Calu3 (cell line): ENCODE measurements at places on chromosomes 7 and 10.
A peak's percentile ranks its signal among the peaks of the same experiment; 100 is the strongest.

DNA sequence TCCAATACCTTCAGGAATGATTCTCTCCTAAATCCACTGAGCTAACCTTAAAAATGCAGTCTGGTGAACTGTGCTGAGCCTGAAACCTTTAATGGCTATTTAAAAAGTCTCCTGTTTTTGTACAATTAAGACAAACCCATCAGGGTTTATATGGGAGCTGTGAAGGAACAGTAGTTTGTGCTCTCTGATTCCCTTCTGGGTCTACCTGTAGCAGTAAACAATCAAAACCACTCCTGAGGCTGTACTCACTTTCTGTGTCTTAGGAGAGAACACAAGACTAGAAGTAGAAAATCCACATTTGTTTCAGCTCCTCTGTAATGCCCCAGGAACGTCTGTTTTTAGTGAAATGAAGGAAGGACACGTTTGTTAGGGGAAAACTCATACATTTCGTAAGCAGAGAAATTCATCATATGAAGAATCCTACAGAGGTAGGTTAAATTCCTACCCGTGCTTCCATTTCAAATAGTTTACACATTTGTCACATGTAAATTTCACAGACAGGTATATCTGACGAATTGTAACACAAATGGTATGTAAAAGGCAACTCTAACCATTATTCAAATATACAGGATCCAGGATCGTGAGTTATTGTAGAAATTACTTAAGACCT lies 2.6 kb downstream of the CUX1 start:
- DNase-seq, result no peak

DNA sequence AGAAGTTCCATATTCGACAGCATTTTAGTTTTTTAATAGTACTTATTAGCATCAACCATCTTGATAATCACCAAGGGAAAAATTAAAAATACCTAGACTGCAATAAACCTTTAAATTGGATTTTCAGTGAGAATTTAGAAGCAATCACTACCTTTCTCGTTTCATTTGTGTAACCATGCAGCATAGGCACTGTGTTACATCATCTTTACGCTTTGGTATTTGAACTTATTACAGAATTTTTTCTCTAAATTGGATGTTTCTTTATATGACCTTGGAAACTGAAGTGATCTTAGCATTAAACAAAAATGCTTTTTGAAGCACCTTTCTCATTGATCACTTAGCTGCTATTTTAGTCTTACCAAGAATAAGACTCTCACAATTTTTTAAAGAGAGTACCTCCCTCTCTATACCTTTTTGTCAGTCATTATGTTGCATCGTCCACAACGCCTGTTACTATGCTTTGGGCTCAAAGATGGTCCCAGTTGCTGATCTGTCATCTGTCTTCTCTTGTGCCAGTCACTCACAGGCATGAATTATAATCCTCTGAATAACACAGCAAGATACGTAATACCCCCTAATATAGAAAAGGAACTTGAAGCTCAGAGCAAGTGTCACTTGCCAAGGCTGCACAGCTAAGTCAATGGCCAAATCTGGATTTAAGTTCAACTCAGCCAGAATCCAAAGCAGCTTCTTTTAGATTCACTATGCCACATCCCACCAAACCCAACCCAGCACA lies 19.6 kb upstream of the ASCC1 start:
- DNase-seq, result no peak

DNA sequence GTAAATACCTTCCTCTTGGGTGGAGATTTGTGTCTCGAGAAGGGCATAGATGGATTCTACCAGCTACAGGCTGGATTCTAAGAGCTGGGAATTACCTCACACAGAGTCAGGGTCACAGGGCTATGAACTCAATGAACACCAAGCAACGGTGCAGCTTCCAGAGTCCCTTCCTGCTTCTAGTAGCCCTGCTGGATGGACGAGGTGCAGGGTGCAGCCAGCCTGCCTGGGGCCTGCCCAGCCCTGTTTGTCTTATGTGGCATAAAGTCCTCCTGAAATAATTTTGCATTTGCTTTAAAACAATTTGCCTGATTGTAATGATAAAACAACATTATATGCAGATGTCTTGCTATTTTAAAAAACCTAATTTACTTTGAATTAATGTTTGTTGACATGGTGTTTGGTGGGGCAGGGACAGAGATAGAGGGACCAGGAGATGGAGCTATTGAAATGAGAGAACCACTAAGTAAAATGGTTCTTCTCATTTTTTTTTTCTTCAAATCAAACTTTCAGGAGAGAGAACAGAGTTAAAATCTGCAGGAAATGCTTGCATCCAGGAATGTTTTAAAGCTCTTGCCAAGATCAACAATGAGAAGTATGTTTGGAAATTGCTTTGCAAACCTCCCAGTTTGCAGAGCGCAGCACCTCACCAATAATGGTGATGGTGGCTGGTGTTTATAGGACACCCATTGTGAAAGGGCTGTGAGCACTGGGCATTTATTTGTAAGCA lies 305.4 kb upstream of the PODXL start:
- DNase-seq, result no peak

- peak; percentile 49 for DNase-seq
Observed at GRCh38 chr7:149495785-149496641, 1.6 kb downstream of the ZNF746 start.

GRCh38 chr7:131900785-131901287 lies 344.4 kb upstream of the PODXL start:
- no peak for DNase-seq

DNA sequence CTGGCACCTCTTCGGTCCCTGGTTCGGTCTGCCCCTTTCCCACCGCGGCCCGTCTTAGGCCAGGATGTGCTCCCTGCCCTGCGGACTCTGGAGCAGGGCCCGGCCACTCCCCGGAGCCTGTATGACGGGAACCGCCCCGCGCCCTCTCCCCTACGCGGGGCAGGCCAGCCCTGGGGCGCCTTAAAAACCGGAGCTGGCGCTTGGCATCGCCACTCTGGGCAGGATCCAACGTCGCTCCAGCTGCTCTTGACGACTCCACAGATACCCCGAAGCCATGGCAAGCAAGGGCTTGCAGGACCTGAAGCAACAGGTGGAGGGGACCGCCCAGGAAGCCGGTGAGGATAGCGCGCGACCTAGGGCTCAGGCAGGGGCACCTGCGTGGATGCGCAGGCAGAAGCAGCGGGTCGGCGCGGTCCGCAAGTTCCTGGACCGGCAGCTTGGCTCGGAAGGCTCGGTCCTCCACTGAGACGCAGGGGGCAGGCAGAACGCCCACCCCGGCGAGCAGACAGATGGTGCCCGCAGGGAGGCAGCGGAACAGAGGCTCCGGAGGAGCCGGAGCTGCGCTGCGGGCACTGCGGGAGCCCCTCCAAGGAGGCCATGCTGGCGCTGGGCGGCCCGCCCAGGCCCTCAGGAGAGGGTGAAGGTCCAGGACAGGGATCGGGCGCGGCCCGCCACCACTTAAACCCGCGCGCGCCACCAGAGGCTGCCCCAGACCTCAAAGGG lies at the start of gene ADIRF:
Gene ADIRF, plus strand, starts transcription at position 212 of the 723 bp plus-strand sequence. Its CDS starts 63 bp downstream, at position 275.
- no peak for DNase-seq

- peak; percentile 80 for DNase-seq
Observed at GRCh38 chr10:72308320-72308987, 34.7 kb downstream of the DDIT4 start.

DNA sequence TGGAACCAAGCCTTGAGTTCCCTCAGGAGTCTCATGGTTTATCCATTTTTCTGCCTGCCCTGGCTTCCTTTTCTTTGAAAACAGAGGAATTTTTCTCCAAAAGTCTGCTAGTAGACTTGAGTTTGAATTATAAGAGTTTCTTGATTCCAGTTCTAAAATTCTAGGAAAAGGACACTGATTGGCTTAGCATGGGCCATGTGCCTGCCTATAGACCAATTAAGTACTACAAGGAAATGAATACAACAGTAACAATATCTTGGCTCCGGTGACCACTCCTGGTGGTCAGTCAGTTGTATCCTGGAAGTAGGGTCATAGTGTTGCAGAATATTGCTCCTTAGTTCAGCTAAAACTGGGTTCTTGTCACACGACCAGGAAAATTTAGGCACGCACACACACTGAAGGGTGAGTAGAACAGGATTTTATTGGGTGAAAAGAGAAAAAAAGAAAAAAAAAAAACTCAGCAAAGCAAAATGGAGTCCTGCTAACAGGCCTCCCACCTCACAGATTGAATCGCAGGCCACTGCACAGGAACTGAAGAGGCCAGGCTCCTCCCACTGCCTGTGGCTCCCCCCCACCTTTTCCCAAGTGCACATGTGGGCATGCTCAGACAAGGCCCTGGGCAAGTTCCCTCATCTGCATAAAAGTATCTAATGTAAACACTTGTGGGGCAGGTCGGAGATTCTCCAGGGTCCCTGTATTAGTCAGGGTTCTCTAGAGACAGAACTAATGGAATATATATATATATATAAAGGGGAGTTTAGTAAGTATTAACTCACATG lies 155.1 kb downstream of the LYZL1 start:
- DNase-seq, result no peak

DNA sequence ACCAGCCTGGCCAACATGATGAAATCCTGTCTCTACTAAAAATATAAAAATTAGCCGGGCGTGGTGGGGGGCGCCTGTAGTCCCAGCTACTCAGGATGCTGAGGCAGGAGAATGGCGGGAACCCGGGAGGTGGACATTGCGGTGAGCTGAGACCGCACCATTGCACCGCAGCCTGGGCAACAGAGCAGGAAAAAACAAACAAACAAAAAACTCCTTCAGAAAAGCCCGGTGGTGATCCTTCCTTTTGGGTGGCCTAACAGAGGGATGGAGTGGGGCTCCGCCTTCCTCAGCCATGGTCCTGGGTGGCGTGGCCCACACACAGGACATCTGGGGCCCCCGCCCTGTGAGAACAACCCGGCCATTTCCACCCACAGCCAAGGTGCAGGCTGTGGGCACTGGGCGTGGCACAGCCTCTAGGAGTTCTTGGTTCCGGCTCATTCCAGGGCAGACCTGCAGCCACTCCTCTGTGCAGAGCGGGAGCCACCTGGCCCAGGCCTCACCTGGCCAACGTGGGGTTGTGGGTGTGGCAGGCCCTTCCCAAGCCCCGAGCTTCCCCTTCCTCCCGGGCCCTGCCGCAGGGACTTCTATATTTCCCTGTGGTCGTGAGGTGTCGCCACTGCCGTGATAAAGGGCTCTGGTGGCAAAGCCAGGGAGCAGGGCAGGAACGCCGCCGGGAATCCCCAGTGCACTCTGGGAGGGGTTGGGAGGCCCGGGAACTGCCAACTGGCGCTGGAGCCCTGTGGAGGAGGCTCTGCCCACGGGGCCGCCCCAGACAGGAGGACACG lies 37.6 kb downstream of the GET4 start:
- peak; percentile 97 for DNase-seq

DNA sequence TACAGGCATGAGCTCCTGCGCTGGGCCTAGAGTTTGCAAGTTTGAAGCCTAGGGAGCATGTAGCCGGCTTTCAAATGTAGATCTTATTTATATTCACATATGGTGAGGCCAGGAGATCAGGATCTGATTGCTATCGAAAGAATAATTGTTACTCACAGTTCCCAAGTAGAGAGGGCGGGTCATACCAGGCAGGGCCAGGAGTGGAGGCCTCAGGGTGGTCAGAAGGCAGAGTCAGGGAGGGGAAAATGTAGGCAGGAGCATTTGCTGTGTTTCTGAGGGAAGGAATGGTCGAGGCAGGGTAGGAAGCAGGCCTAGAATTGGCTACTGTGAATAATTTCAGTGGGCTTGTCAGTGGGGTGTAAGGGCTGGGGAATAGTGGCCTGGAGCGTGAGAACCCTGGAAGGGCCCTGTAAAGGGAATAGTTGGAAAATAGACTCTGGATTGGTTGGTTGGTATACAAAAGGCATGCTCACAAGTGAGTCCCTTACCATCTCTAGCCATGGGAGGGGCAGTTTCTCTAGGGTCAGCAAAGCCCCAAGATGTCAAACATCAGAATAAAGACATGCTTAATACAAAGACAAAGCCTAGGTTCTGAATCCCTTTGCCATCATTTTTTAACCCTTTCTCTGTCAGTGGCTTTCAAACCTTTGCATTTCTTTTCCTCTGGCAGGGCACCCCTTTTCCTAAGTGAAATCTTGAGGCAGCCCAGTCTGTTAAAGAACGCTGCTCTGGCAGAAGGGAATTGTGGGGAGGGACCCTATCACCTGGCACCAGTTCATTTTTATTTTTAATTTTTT lies 36.0 kb upstream of the DLG5 start:
- no peak for DNase-seq

DNA sequence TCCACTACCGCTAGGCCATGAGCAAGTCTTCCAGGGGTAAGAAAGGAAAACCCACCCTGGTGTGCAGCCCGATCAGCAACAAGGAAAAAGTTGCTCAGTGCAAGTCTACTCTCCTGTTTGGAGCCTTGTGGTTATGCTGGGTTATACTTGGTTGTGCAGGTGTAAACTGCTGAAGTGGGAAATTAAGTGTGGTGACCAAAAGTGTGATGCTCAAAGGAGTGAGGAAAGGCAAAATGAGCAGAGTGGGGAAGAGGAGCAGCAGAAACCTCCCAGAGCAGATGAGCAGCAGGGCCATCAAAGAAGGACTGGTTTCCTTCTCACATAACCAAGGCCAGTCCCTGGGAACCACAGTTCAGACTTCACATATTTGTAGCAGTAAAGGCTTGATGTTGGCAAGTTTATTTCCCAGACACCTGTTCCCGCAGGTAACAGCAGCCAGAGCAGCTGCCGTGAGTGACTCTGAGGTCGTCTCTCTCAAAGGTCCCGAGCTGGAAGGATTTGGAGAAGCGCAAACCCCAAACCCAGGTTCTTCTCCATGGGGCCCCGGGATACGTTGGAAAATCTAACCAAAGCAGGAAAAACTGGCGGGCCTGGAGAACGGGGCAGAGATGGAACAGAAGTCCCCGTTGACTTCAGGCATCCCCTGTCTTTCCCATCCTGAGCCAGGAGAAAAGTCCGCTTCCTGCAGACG lies 607 bp upstream of the SMO start:
- DNase-seq, result no peak

DNA sequence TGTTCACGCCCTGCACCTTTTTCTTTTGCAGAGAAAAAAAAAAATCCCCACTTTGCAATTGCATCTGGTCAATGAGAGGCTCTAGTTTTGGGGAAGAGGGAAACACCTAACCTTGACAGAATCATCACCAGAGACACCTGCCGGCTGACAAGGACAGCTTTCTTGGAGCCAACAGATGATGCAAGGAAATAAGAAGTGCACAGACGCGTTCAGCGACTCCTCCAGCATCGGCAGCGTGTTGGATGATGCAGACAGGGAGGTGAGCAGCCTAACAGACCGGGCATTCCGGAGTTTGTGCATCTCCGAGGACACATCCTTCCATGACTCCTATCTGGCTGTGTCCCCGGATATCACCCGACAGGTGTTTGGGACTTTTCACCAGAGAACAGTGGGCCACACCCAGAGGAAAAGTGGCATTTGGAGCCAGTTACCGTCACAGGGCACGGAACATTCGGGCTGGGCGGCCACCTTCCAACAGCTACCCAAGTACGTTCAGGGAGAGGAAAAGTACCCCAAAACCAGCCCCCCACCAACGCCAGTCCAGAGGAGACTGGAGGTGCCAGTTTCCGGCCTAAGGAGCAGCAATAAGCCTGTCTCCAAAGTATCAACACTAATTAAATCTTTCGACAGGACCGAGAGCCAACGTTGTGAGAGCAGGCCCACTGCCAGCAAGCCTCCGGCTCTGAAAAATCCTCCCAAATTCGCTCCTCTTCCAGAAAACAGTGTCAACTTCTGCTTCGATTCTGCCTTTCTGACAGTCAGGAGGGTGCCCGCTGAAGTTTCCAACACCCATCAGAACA lies 23.6 kb downstream of the C10orf71 start:
- DNase-seq, result no peak
